ENCODE measurements at places on chromosomes 6 and 20.

DNA sequence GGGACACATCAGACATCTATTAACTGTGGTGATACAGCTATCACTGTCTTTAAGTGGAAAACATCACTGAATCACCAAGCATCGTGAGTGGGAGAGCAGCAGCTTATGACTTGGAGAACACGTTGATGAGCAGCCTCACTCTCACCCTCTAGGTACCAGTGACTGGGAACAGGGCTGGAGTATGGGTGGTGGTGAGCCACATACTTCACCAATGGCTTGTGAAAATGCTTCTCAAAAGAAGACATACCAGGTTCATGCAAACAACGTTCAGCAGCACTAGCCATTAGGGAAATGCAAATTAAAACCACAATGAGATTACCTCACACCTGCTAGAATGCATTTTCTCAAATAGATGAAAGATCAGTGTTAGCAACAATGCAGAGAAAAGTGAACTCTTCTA lies 25.3 kb downstream of the SNX5 start:
- no peak for DNase-seq

GRCh38 chr6:47093169-47093568 lies 51.0 kb upstream of the ADGRF1 start:
- no peak for DNase-seq

- DNase-seq, result no peak
These were observed 123.7 kb downstream of the MRPL14 start for GRCh38 chr6:44003345-44004061.

- no peak for DNase-seq
These were observed 40.5 kb downstream of the SCP2D1 start for GRCh38 chr20:18853946-18854646.

DNA sequence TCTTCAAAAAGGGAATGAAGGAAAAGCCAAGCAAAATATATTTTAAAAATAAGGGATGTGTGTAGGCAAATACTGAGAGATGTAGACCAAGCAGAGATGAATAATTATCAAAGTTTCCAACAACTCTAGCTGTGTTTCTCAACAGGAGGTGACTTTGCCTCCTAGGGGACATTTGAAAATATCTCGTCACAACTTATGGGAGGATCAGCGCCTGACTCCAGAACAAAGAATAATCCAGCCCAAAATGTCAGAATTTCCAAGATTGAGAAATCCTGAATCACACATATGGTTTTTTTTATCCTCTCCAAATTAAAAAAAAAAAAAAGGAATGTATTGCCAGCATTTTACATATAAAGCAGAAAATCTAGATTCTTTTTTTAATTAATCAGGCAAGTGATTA lies 241.2 kb upstream of the ZFP64 start:
- DNase-seq, result no peak

DNA sequence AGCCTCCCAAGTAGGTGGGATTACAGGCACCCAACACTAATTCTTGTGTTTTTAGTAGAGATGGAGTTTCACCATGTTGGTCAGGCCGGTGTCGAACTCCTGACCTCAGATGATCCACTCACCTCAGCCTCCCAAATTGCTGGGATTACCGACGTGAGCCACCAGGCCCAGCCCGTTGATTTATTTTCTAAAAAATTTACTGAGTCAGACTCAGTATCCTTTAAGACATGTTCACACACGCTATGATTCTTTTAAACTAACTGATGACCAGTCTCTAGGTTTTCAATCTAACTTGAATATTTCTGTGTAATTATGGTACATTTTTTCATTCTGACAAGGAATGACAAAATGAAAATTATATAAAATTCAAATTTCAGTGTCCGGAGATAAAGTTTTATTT lies 114.5 kb downstream of the MMUT start:
- DNase-seq, result no peak

- DNase-seq, result no peak
These were observed 127.4 kb downstream of the CDH26 start for GRCh38 chr20:60085551-60086132.

DNA sequence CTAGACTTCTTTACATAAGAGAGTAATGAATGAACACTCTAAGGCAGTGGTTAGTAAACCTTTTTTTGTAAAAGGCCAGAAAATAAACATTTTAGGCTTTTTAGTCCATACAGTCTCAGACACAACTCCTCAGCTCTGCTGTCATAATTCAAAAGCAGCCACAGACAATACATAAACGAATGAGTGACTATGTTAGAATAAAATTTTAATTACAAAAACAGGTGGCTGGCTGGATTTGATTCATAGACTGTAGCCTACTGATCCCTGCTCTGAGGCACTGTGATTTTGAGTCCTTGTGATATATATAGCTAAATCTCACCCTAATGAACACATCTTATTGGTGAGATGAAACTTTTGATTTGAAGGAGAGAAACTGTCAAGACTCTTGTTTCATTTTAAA lies 155.1 kb downstream of the AIG1 start:
- DNase-seq, result no peak

- DNase-seq, result no peak
These were observed 74.0 kb downstream of the PPP1R3G start for GRCh38 chr6:5159162-5159561.

- no peak for DNase-seq
These were observed 12.4 kb upstream of the NDRG3 start for GRCh38 chr20:36758276-36758675.

DNA sequence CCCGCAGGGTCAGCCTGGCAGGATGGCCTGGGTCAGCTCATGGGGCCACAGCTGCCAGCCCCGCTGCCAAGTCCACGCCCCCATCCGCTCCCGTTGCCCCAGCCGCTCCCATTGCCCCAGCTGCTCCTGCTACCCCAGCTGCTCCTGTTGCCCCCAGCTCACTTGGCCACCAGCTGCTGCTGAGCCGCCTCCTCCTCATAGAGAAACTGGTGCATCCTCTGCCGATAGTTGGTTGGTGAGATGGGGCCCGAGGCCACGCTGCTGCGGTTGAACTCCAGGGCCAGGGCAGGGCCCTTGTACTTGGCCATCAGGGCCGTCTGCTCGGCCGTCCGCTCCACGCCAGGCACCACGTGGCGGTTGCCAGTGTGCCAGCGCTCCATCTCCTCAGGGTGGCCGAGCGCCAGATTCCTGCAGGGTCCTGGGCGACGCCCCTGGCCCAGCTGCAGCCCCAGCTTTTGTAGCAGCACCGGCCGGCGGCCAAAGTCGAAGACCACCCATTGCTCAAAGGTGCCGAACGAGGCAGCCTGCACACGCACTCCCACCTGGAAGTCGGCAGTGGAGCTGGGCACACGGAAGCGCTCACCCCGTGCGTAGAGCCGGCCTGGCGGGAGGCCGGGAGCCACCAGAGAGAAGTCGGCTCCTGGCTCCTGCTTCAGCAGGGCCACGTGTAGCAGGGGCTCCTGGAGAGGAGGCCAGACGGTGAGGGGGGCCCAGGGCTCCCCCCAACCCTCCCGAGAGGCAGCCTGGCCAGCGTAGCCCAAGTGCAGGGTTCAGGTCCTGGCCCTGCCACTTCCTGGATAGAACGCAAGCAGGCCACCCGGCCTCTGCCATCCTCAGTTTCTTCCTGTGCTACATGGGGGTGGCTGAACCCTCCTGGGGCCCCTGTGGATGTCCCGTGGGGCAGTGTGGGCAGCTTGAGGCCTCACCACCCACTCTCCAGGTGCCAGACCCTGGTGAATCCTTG lies 4.8 kb downstream of the HELZ2 start:
- DNase-seq, result no peak

GRCh38 chr20:41560970-41561369 lies 57.2 kb downstream of the CHD6 start:
- DNase-seq, result no peak

- no peak for DNase-seq
These were observed 301.2 kb downstream of the SMOC2 start for GRCh38 chr6:168741942-168742782.

DNA sequence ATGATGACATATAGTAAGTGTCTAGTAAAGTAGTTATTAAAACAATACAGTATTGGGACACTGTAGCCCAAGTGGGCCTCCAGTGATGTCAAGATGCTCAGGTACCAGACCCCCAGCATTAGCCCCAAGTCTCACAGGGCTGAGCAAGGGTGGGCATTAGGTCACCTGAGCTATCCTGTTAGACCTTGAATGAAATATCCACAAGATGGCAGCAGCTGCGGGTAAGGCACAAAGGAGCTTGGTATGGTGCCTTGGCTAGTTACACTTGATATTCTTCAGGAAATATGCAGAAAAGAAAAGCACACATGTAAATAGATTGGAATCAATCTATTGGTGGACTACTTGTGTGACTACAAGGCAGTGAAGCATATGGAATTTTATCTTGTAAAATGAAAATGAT lies 701.8 kb upstream of the ADGRB3 start:
- DNase-seq, result no peak

- no peak for DNase-seq
These were observed 25.4 kb upstream of the NOTCH4 start for GRCh38 chr6:32249262-32249661.

DNA sequence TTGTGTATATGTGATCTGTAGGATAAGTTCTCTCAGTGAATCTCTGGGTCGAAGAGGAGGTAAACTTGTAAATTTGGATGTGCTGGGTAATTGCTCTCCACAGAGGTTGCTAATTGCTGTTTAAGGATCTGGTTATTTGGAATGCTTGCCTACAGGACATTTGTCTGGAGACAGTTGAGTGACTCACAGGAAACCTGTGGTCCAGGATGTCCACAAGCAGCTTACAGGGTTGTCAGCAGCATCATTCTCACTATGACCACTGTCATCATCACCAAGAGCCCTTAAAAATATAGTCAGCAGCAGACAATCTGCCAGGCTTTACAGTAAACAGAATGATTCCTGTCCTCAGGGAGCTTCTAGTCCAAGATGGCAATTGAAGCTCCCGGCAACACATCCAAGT lies 31.2 kb upstream of the KCNK5 start:
- DNase-seq, result no peak

GRCh38 chr6:97465877-97466561 lies 183.0 kb upstream of the MMS22L start:
- no peak for DNase-seq

GRCh38 chr6:18243302-18243893 lies 20.9 kb downstream of the DEK start:
- DNase-seq, result no peak

GRCh38 chr6:37981626-37982025 lies 162.1 kb downstream of the ZFAND3 start:
- DNase-seq, result no peak

DNA sequence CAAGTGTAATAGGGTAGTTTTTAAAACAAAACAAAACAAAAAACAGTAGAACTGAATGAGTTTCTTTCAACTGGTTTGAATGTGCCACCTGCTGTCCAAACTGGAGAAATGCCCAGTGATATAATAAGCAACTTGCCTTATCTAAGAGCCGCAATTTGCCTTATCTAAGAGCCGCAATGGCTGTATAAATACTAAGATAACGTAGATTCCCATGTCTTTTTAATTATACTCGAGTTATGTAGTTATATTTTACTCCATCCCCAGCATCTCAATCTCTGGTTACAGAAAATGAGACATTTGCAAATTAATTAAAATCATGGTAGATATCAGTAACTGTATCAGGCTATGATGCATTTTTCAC lies 67.2 kb downstream of the RPP40 start:
- DNase-seq, result no peak

GRCh38 chr6:158431036-158431435 lies 118.8 kb downstream of the TULP4 start:
- no peak for DNase-seq

DNA sequence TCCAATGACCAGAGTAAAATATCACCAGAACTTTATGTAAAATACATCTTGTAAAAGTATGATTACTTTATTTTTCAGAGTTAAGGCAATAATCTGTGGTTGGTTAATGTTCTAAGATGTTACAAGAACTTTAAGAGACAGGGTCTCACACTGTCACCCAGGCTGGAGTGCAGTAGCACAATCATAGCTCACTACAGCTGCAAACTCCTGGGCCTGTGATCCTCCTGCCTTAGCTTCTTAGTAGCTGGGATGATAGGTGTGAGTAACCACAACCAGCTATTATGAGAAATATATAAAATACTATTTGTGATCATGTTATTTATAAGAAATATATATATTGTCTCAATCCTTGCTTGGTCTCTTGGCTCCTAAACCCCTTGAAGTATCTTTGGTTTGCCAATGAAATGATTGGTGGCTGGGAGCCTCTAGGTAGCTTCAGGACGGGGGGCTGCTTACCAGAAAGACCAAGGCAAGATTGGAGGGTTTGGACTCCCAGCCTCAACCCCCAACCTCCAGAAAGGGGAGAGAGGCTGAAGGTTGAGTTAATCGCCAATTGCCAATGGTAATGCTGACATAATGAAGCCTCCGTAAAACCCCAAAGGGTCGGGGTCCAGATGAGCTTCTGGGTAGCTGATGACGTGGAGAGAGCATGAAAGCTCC lies 15.4 kb downstream of the SOD2 start:
- DNase-seq, result no peak

DNA sequence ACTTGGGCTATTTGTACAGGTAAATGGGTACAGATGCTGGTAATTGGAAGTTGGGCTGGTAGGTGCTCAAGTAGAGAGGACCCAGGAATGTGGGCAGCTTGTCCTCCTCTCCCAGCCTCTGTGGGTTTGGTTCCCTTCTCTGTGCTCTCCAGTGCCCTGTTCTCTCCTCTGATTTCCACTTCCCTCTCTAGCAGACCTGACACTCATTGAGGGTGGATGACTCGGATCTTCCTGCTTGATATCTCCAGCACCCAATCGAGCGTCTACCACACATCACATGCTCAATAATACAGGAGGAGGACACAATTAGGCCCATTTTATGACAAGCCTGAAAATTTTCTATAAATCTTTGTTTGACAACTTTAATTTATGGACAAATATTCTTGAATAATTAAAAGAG lies 23.7 kb downstream of the CST1 start:
- no peak for DNase-seq

DNA sequence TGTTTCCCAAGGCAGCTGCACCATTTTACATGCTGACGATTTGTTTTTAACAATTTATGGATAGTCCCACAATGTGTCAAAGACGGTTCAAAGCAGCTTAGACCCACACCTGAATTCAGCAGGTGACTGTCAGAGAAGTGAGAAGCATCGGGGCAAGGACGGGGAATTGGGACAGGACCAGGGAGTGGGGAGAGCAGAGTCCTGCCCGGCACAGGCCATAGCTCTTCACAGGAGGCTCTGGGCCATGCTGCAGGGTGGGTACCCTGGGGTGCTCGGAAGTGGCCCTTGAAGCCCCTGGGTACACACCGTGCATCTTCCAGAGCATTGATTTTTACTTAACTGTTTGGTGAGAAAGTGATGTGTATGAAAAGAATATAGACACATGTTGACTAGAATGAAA lies 33.2 kb upstream of the PHACTR3 start:
- no peak for DNase-seq

- no peak for DNase-seq
These were observed 20.9 kb downstream of the GPR63 start for GRCh38 chr6:96816301-96816817.

- peak; percentile 92 for DNase-seq
These were observed 219.3 kb downstream of the ARHGAP18 start for GRCh38 chr6:129490521-129491255.

DNA sequence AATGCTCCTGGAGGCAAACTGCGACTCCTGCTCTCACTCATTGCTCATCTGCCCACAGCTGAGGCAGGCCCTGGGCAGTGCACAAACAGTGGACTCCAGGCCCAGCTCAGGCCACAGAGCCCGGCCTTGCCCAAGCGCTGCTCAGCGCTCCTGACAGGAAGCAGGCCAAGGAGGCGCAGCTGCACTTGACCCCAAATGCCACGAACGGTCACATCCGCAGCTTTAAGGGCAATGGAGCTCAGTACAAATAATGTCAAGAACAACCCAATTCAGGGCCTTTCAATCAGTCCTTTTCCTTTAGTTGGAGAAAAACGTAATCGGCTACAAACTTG lies 33.8 kb downstream of the RRBP1 start:
- DNase-seq, result no peak

- peak; percentile 43 for DNase-seq
These were observed 6.0 kb upstream of the TRIM26 start for GRCh38 chr6:30219244-30219643.

- DNase-seq, result no peak
These were observed 50.8 kb downstream of the SMPDL3A start for GRCh38 chr6:122839906-122840305.

All from HS-27A (cell line).